Central memory CD8-positive, alpha-beta T cell (primary cell): ENCODE measurements at places on chromosomes 6 and 20.
A peak's percentile ranks its signal among the peaks of the same experiment; 100 is the strongest.

GRCh38 chr6:73121421-73121993 is 103.8 kb downstream of the KHDC1L start:
- DNase-seq = no peak
- no peak overlapping the region for H3K27ac ChIP-seq
- peaks cover 2% of the 10 kb centered on the region for H3K36me3 ChIP-seq
- H3K4me3 ChIP-seq = no peak overlapping the region

DNA sequence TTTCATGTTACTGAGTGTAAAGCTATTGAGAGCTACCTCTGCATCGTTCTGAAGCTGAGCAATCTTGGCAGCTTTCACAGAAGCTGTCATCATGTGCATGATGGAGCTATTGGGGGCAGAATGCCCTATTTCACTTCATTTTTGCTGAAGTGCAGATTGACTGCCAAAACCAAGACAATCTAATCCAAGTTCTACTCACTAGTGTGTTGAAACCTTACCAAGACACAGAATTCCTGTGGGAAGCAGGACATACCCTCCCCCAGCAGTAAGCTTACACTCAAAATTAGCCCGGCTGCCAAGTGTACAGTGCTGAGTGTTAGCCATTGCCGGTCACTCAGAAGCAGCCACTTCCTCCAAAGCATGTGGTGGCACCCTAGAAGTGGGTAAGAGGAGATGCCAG is 177.3 kb upstream of the TENT5A start:
- H3K27me3 ChIP-seq = no peaks in the 10 kb centered on the region
- no peak for DNase-seq

- no peak overlapping the region for H3K27ac ChIP-seq
- no peaks in the 10 kb centered on the region for H3K36me3 ChIP-seq
- no peaks in the 10 kb centered on the region for H3K27me3 ChIP-seq
- no peaks in the 10 kb centered on the region for H3K4me1 ChIP-seq
- H3K4me3 ChIP-seq = no peak overlapping the region
- DNase-seq = no peak
Observed at GRCh38 chr6:95384988-95385387, 192.3 kb upstream of the MANEA start.

GRCh38 chr6:131999545-132000146 is 48.5 kb upstream of the CCN2 start:
- no peak overlapping the region for H3K4me3 ChIP-seq
- peaks cover 12% of the 10 kb centered on the region for H3K27me3 ChIP-seq
- H3K27ac ChIP-seq = no peak overlapping the region
- H3K36me3 ChIP-seq = no peaks in the 10 kb centered on the region
- no peaks in the 10 kb centered on the region for H3K4me1 ChIP-seq
- no peak for DNase-seq

DNA sequence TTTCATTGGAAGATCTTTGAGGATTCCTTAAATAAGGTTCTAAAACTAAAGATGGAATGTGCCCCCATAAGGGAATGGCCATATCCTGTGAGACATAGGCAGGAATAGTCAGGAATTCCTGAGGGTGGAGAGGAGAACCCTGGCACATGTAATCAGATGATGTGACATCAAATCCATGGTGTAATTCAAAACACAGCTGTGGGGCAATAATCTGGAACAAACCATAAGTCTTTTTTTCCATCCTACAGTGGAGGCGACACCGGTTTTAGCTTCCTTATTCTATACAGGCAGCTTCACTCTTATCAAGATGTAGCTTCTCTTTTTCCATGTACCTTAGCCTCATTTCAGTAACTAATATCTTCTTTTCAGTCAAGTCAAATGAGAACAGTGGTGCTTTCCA is 133.6 kb upstream of the CITED2 start:
- H3K4me3 ChIP-seq = no peak overlapping the region
- no peaks in the 10 kb centered on the region for H3K4me1 ChIP-seq
- H3K36me3 ChIP-seq = no peaks in the 10 kb centered on the region
- H3K27ac ChIP-seq = no peak overlapping the region
- DNase-seq = no peak

- no peaks in the 10 kb centered on the region for H3K27me3 ChIP-seq
- DNase-seq = no peak
- H3K4me1 ChIP-seq = no peaks in the 10 kb centered on the region
Observed at GRCh38 chr20:25222461-25223178, 25.3 kb upstream of the PYGB start.

- H3K27ac ChIP-seq = no peak overlapping the region
- no peak for DNase-seq
- H3K4me1 ChIP-seq = no peaks in the 10 kb centered on the region
- H3K36me3 ChIP-seq = no peaks in the 10 kb centered on the region
- no peak overlapping the region for H3K4me3 ChIP-seq
Observed at GRCh38 chr20:20248620-20249200, 119.2 kb upstream of the INSM1 start.

DNA sequence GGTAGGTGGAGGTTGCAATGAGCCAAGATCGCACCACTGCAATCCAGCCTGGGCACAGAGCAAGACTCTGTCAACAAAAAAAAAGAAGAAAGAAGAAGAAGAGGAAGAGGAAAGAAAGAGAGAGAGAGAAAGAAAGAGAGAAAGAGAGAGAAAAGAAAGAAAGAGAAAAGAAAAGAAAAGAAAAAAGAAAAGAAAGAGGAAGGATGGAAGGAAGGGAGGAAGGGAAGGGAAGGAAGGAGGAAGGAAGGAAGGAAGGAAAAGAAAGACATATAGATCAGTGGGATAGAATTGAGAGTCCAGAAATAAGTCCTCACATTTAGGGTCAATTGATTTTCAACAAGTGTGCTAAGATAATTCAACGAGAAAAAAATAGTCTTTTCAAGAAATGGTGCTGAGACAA is 34.0 kb upstream of the SH3BGRL2 start:
- no peaks in the 10 kb centered on the region for H3K27me3 ChIP-seq
- H3K36me3 ChIP-seq = no peaks in the 10 kb centered on the region
- no peak overlapping the region for H3K27ac ChIP-seq
- no peak for DNase-seq
- H3K4me1 ChIP-seq = no peaks in the 10 kb centered on the region

- H3K4me3 ChIP-seq = no peak overlapping the region
- peaks cover 71% of the 10 kb centered on the region for H3K27me3 ChIP-seq
Observed at GRCh38 chr20:39152126-39152525, 190.0 kb downstream of the DHX35 start.

DNA sequence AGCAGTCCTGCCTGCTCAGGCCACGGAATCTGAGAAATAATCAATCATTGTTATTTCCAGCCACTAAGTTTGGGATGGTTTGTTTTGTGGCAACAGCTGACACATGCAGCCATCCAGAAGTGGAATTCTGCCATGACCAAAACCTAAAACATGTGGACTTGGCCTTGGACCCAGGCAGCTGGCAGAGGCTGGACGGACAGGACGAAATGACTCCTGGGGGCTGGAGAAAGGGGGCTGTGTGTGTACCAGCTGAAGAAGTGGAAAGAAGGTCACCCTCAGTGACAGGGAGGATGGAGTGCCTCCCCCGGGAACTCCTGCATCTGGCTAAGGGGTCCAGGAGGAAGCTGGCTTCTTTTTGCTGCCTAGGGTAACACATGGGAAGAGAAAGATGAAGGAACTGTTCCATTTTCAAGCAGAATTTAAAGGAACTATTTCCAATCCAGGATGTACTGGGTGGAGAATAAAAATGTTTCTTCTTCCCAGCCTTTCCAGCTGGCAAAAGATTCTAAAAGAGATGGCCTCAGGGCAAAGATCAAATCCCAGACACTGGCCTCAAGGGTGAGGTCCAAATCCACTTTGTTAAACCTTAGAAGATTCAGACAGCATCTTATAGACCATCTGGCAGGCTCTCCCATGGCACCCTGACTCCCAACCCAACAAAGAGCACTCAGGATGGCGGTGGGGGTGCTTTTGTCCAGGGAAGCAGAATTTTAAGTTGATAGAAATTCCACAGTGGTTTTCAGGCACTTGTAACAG is 14.3 kb downstream of the SERPINB6 start:
- H3K36me3 ChIP-seq = peaks cover 6% of the 10 kb centered on the region
- H3K4me1 ChIP-seq = peaks cover 11% of the 10 kb centered on the region
- H3K27ac ChIP-seq = no peak overlapping the region
- H3K4me3 ChIP-seq = no peak overlapping the region
- H3K27me3 ChIP-seq = no peaks in the 10 kb centered on the region

DNA sequence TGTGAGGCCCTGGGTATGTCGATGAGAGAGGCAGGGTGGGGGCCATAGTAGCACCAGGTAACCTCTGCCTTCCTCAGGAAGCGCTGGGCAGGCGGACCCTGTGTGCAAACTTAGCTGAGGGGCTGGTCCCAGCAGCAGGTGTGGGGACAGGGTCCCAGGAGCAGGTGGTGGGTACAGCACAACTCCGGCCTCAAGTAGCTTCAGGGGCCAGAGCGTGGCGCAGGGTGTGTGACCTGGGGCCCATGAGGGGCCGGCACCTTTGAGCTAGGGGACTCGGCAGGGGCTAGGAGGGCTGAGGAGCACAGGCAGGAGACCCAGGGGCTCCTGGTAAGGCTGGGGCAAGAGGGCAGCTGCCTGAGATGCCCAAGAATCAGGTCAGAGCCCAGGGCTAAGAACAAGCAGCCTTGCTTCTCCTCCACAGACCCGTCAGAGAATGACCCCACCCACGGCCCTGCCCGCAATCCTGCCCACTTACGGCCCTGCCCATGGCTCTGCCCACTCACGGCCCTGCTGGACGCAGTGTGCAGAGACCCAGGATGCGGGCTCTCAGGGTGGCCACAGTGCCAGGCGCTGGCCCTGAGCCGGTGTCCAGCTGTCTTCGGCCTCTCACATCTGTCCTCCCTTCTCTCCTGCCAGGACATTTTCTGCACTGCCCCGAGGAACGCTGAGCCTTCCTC is 30.9 kb downstream of the CHRNA4 start:
- no peaks in the 10 kb centered on the region for H3K4me1 ChIP-seq
- H3K27ac ChIP-seq = no peak overlapping the region
- H3K27me3 ChIP-seq = peaks cover 24% of the 10 kb centered on the region
- H3K4me3 ChIP-seq = no peak overlapping the region
- H3K36me3 ChIP-seq = no peaks in the 10 kb centered on the region

DNA sequence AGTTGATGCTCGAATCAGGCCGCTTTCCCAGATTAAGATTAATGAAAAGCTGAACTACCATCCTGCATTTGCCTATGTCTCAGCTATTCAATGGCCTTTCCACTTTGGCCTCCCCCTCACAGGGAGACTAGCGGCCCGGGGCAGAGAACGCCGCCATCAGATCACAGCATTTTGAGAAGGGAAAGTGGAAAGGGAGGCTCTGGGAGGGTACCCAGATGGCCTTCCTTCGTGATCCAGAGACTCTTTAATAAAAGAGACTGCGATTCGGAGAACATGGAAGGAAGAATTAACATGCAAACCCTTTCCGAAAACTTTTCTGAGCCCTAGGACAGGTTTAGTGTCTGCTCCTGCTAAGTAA is 533 bp downstream of the MRPS18A start:
- H3K4me1 ChIP-seq = peaks cover 46% of the 10 kb centered on the region
- H3K4me3 ChIP-seq = peak overlapping the region; percentile 97
- peak overlapping the region; percentile 95 for H3K27ac ChIP-seq
- no peaks in the 10 kb centered on the region for H3K27me3 ChIP-seq
- no peak for DNase-seq

DNA sequence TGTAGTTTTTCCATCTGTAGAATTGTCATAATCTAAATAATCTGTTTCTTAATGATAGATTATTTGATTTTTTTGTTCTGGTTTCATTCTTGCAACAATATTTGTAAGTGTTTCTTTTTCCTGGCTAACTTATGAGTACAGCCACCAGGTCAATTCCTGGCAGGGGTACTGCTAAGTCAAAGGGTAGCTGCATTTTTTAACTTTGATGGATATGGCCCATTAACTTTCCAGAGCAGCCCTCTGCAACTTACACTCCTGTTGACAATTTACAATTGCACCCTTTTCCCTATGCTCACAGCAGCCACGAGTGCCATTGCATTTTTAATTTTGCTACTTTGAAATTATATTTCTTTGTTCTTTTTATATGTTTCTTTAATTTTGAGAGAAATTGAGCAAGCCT is 209.3 kb upstream of the CST7 start:
- H3K4me3 ChIP-seq = peak overlapping the region; percentile 35
- H3K4me1 ChIP-seq = peaks cover 9% of the 10 kb centered on the region
- DNase-seq = no peak
- peaks cover 2% of the 10 kb centered on the region for H3K36me3 ChIP-seq
- peak overlapping the region; percentile 45 for H3K27ac ChIP-seq

DNA sequence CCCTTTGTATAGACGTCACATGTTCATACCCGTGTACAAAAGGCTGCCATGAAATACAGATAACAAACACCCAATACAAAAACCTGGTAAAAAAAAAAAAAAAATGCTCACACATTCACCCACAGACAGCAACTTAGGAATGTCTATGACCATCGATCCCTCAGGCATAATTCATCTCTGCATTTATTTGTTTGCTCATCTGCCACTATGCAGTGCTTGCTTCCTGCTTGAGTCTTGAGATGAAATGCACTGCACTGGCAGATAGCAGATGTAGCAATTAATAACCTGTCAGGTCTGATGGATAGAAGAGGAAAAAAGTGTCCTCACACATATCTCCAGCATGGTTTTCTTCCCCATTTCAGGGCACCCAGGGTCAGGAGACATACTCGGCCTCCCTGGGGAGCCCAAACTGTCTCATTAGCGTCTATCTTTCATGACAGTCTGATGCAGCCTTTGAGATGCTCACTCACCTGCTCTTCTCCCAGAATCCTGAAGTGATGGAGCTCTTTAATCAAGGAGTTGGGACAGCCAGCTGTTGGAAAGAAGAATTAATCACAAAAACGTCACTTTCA is 295.1 kb upstream of the AGPAT4 start:
- H3K4me3 ChIP-seq = no peak overlapping the region
- H3K27me3 ChIP-seq = no peaks in the 10 kb centered on the region
- H3K36me3 ChIP-seq = no peaks in the 10 kb centered on the region
- no peak overlapping the region for H3K27ac ChIP-seq
- no peaks in the 10 kb centered on the region for H3K4me1 ChIP-seq

GRCh38 chr20:4439461-4439860 is 282.2 kb upstream of the PRND start:
- H3K27ac ChIP-seq = no peak overlapping the region
- DNase-seq = no peak
- peaks cover 10% of the 10 kb centered on the region for H3K27me3 ChIP-seq
- H3K4me1 ChIP-seq = no peaks in the 10 kb centered on the region

- H3K27me3 ChIP-seq = peaks cover 53% of the 10 kb centered on the region
- peaks cover 2% of the 10 kb centered on the region for H3K36me3 ChIP-seq
- no peak overlapping the region for H3K27ac ChIP-seq
- DNase-seq = no peak
Observed at GRCh38 chr6:1591243-1591642, 18.5 kb upstream of the FOXC1 start.
